ENCODE measurements at places on chromosomes 2 and 18.

DNA sequence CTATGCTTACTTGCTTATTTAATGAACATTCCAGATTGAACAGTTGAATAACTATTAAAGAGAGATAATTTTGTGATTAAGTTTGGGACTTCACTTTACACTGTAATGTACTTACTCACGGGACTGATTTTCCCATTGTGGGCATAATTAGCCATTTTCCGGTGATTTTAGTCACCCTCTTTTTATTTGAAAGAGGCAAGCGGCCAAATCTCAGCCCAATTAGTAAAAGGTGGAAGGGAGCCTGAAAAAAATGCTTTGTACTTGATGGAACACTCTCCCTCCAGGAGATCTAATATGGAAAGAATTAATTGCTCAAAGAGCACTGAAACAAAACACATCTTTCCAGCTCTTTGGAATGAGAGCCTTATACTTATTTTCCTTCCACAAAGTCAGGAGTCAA is 50.2 kb downstream of the CALCRL start:
- DNase-seq: no peak

DNA sequence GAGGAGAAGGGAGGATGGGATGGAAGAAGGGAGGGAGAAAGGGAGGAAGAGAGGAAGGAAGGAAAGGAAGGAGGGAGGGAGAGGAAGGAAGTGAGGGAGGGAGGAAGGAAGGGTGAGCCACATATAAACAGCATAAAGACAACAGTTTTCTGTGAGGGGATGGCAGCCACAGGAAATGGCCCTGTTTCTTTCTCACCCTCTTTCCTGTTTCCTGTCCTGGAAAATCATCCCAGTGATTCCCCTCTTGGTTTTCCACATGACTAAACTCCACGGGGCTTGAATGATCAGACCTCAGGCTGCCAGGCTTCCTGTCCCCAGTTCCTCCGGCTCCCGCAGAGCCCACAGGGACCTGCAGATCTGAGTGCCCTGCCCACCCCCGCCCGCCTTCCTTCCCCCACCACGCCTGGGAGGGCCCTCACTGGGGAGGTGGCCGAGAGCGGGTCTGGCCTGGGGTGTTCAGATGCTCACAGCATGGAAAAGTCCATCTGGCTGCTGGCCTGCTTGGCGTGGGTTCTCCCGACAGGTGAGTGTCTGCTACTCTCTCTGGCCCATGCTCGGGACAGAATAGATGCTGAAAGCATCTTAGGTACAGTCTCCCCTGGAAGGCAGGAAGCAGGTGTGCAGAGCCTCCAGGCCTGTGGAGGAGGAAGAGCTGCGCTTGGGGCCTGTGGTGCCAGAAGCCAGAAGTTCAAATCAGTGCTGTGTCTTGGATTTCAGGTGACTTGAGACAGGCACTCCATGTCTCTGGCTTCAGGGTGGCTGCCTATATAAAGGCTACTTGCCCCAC is at the start of gene SIGLEC15:
TSS of gene SIGLEC15 (plus strand) at position 418 of the 787 bp plus-strand sequence. CDS start at position 472, 54 bp downstream.
- DNase-seq: no peak

DNA sequence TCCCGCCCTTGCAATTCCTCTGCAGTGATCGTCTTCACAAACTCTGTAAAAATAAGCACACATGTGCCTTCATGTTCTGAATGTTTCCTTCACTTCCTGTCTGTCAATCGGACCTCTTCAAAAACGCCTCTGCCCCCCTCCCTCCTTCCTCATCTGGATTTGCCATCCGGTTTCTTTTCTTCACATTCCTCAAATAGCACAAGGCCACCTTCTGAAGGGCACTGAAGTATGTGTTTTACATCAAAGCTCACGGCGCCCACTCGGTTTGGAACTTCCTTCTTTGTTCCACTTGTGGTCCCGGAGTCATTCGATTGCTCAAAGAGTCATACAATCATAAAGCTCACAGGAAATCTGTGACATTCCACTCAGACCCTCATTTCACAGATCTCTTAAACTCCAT is 758.1 kb upstream of the SALL3 start:
- DNase-seq: no peak

- DNase-seq: no peak
These were observed 63.7 kb upstream of the DAPL1 start for GRCh38 chr2:158731386-158731785.

DNA sequence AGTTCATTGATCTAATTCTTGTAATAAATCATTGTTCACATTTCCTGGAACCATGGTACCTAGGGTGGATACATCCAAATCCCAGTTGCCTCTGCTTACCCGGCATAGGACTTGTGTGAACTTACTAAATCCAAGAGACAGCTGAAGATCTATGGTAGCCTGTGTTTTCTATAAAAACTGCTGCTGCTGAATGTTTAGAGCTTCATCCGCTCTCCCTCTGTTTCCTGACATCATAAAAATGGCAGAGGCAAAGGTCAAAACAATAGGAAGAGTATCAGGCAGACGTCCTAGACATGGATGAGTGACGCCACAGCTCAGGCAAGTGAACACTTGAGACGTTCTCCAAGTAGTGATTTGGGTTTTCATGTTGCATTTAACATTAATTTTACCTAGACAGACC is 258.3 kb downstream of the ALPK2 start:
- DNase-seq: no peak

GRCh38 chr2:172970660-172971059 is 105.0 kb upstream of the MAP3K20 start:
- DNase-seq: no peak

DNA sequence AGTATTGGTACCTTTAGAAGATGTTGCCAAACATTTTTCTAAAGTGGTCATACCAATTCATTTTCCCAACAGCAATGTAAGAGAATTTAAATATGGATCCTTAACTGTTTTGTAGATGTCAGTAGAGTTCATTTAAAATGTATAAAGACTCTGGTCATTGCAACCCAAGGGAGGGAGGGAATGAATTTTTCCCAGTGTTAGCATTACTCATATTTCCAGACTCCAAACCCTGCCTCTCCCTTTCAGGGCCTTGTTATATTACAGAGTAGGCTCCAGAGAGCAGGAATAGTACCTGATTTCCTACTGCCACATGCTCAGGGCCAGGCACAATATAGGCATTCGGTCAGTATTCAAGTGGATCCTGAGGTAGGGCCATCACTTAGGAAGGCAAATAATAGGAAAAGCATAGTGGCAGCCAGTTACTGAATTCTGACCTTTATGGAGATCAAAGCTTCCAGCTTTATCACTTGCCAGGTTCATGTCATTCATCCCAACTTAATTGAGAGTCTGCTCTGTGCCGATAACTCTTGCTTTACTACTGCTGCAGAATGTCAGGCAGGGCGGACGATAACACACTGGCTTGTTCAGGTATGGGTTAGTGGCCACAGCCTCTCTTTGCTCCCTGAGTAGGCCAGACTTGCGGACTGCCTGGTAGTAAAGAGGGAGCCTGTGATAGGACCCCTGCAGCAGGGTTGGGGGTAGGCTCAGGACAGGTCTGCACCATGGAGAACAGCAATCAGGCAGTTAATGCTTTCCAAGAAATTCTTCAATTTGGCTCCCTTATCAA is 75.3 kb downstream of the OSBPL6 start:
- no peak for DNase-seq

GRCh38 chr2:205495819-205496218 is 186.5 kb upstream of the NRP2 start:
- no peak for DNase-seq

DNA sequence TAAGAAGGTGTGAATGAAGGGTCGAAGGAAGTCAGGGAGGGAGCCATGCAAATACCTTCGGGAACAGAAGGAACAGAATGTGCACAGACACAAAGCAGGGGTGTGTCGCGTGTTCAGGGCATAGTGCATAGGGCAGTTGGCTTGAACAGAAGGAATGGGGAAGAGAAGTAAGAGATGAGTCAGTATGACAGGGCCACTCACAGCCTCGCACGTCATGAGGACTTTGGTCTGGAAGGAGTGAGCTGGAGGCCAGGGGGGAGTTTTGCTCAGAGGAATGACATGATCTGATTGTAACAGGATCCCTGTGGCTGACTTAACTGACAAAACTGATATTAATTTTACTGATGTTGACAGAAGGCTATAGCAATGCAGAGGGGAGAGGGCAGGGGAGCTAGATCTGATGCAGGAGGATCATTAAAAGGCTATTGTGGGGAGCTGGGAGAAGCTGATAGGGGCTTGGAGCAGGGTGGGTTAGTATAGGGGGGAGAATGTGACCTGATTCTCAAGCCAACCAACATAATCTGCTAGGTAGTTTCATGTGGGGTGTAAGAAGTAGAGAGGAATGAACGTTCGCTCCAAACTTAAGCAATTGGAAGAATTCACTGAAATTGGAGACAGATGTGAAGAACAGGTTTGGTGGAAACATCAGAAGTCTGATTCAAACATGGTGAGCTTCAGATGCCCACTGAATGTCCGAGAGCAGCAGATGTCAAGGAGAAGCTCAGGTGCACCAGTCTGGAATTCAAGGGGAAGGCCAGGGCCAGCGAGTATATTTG is 60.4 kb upstream of the COPS8 start:
- DNase-seq: no peak

Measured in GOT3 (cell line).